ENCODE measurements at places on chromosomes 1 and 21. TPM values are rescaled to one million over a fixed set of nuclear protein-coding genes. Genes with fewer than 3 reads are reported as not detected.

RXRG gene
- total RNA-seq, result 2.8 TPM

LCE2C gene
- total RNA-seq, result not detected

DNA sequence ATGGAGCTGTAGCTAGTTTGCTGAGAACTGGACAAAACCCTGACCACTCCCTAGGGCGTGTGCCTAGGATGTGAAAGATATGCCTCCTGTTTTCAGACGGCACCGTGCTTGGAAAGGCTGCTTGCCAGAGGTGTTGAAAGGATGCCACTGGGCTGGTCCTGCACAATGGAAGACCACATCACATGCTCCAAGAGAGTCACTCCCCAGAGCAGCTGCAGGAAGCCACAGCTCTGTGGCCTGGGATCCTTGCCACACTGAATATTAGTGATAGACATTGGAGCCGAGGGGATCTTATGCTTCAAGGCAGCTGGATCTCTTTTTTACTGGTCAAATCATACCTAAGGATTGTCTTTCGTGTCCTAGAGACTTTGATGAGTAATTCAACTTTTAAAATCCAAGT lies 6.6 kb upstream of the APP start:
- H3K27ac ChIP-seq, result no peak overlapping the region
- DNase-seq, result no peak
- no peaks in the 10 kb centered on the region for H3K36me3 ChIP-seq
- no peak overlapping the region for H3K4me3 ChIP-seq
- no peaks in the 10 kb centered on the region for H3K4me1 ChIP-seq

TDRD5 gene
- not detected for total RNA-seq

GRCh38 chr1:91402023-91402422 lies 2.6 kb downstream of the HFM1 start:
- DNase-seq, result no peak
- no peak overlapping the region for H3K4me3 ChIP-seq
- H3K4me1 ChIP-seq, result no peaks in the 10 kb centered on the region
- no peak overlapping the region for H3K27ac ChIP-seq

DNA sequence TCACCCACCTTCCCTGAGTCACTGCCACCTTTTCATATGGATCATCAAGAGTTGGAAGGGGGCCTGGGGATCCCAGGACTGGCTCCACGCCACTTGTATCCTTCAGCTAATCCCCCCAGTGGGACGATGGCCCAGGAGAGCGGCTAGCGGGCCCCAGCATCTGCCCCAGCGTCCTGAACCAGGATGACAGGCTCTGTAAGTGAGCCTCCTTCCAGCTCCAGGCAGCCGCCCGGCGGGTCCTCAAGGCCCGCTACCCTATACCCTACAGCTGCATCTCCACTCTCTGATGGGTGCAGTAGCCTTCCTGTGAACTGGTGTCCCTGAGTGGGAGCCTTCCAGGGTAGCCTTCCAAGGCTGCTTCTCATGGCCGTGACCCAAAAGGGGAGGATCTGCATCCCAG lies 183.1 kb downstream of the ATG4C start:
- no peak overlapping the region for H3K27ac ChIP-seq
- no peak for DNase-seq
- no peaks in the 10 kb centered on the region for H3K36me3 ChIP-seq
- no peaks in the 10 kb centered on the region for H3K27me3 ChIP-seq

GRCh38 chr1:164682570-164682969 lies 123.6 kb downstream of the PBX1 start:
- H3K27ac ChIP-seq, result no peak overlapping the region
- no peak overlapping the region for H3K4me3 ChIP-seq
- DNase-seq, result no peak
- H3K36me3 ChIP-seq, result no peaks in the 10 kb centered on the region

- no peaks in the 10 kb centered on the region for H3K36me3 ChIP-seq
- no peaks in the 10 kb centered on the region for H3K4me1 ChIP-seq
- no peaks in the 10 kb centered on the region for H3K27me3 ChIP-seq
- no peak overlapping the region for H3K27ac ChIP-seq
- H3K4me3 ChIP-seq, result no peak overlapping the region
- no peak for DNase-seq
These were observed 58.6 kb downstream of the NPHS2 start for GRCh38 chr1:179516976-179517705.

TBX15 gene
- total RNA-seq, result 6.8 TPM

GRCh38 chr1:57007948-57008347 lies 42.1 kb upstream of the C8B start:
- DNase-seq, result no peak
- no peaks in the 10 kb centered on the region for H3K4me1 ChIP-seq
- H3K4me3 ChIP-seq, result no peak overlapping the region

- H3K27ac ChIP-seq, result no peak overlapping the region
- H3K4me3 ChIP-seq, result no peak overlapping the region
- peaks cover 8% of the 10 kb centered on the region for H3K4me1 ChIP-seq
- no peaks in the 10 kb centered on the region for H3K27me3 ChIP-seq
- DNase-seq, result no peak
- no peaks in the 10 kb centered on the region for H3K36me3 ChIP-seq
These were observed 21.1 kb downstream of the TBX19 start for GRCh38 chr1:168301664-168302320.

DNA sequence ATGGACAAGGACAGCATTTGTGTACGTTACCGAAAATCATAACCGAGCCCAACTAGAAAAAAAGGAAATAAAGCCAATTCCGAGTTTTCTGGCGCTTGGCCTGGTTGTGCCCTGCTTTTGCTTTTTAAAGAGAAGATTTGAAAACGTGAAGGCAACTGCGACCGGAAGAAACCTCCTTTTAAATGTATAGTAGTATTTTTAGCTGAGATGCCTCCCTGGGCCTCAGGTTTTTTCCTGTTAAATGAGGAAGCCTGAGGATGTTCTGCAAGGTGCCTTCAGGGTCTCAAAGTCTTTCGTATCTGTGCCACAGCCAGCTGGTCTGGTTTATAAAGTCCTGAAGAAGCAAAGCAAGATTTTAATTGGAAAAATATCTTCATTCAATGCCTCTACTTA lies 371 bp upstream of the ODF2L start:
- H3K4me3 ChIP-seq, result peak overlapping the region; percentile 90
- H3K27me3 ChIP-seq, result no peaks in the 10 kb centered on the region
- H3K27ac ChIP-seq, result peak overlapping the region; percentile 36
- DNase-seq, result no peak

OLIG2 gene
- total RNA-seq, result not detected

DNA sequence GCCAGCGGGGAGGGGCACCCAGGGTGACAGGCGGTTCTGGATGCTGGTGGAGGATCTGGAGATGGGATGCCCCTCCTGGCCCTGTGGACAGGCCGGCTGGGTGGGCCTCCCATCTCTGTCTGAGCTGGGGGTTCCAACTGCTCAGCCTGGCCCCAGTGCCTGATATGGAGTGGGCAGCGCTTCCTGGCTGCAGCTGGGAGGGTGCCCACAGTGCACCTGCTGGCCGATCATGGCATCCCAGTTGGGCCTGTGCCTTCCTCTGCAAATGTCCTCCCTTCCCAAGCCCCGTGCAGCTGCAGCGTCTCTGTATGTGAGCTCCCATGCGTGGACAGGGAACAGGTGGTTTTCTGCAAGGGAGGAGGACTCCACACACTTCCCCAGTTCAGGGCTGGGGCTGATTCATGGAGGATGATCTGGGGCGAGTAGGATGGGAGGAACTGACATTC lies 2.1 kb downstream of the PFKL start:
- H3K27ac ChIP-seq, result no peak overlapping the region
- no peaks in the 10 kb centered on the region for H3K36me3 ChIP-seq
- H3K4me3 ChIP-seq, result no peak overlapping the region
- H3K27me3 ChIP-seq, result no peaks in the 10 kb centered on the region

DNA sequence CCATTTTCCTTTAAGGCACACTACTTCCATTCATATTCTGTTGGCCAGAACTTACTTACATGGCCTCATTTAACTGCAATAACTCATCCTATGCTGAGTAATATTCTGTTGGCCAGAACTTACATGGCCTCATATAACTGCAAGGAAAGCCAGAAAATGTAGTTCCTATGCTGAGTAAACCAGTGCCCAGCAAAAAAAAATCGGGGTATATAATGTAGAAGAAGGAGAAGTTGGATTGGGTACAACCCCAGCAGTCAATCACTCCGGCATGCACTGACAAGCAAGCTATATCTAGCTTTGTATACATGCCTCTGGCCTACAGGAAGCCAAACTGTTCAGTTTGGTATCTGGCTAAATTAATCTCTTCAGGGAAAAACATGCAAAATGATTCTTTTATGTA lies 39.4 kb upstream of the PPIH start:
- H3K27me3 ChIP-seq, result no peaks in the 10 kb centered on the region
- no peak overlapping the region for H3K27ac ChIP-seq
- H3K36me3 ChIP-seq, result no peaks in the 10 kb centered on the region
- H3K4me1 ChIP-seq, result no peaks in the 10 kb centered on the region

DNA sequence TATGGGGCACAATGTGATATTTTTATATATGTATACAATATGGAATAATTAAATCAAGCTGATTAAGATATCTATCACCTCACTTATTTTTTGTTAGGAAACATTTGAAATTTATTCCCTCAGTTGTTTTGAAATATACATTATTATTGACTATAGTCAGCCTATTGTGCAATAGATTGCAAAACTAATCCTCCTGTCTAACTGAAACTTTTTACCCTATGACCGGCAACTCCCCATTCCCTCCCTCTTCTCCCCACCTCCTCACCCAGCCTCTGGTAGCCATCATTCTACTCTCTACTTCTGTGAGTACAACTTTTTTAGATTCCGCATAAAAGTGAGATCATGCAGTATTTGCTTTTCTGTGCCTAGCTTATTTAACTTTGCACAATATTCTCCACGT lies 117.7 kb upstream of the SGIP1 start:
- H3K36me3 ChIP-seq, result no peaks in the 10 kb centered on the region
- no peaks in the 10 kb centered on the region for H3K27me3 ChIP-seq
- H3K27ac ChIP-seq, result no peak overlapping the region
- H3K4me3 ChIP-seq, result no peak overlapping the region

HSD3B2 gene
- total RNA-seq, result not detected

LORICRIN gene
- not detected for total RNA-seq

- no peak overlapping the region for H3K27ac ChIP-seq
- no peaks in the 10 kb centered on the region for H3K36me3 ChIP-seq
- no peak overlapping the region for H3K4me3 ChIP-seq
- no peak for DNase-seq
- H3K4me1 ChIP-seq, result no peaks in the 10 kb centered on the region
- no peaks in the 10 kb centered on the region for H3K27me3 ChIP-seq
These were observed 303.4 kb downstream of the KIF26B start for GRCh38 chr1:245458234-245458633.

- H3K4me3 ChIP-seq, result no peak overlapping the region
- H3K4me1 ChIP-seq, result no peaks in the 10 kb centered on the region
- no peak overlapping the region for H3K27ac ChIP-seq
These were observed 698.5 kb upstream of the BRINP3 start for GRCh38 chr1:191176131-191176530.
